ENCODE measurements at places on chromosomes 1 and 21. TPM values are rescaled to one million over a fixed set of nuclear protein-coding genes. Genes with fewer than 3 reads are reported as not detected.
A peak's percentile ranks its signal among the peaks of the same experiment; 100 is the strongest.

DNA sequence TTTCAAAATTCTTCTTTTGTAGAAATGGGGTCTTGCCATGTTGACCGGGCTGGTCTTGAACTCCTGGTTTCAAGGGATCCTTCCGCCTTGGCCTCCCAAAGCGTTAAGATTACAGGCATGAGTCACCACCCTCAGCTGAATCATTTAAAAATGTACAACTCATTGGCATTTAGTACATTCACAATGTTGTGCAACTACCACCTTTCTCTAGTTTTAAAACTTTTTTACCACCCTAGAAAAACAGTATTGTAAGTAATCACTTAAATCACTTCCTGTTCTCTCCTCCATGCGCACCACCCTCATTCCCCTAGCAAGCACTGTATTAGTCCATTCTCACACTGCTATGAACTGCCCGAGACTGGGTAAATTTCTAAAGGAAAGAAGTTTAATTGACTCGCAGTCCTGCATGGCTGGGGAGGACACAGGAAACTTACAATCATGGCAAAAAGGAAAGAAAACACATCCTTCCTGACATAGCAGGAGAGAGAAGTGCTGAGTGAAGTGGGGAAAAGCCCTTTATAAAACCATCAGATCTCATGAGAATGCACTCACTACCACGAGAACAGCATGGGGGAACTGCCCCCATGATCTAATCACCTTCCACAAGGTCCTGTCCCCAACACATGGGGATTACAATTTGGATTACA, 14.4 kb upstream of the THEM5 start:
- no peak for DNase-seq
- no peaks in the 10 kb centered on the region for H3K4me1 ChIP-seq
- H3K4me3 ChIP-seq = no peak overlapping the region
- no peaks in the 10 kb centered on the region for H3K27me3 ChIP-seq
- no peaks in the 10 kb centered on the region for H3K36me3 ChIP-seq
- H3K27ac ChIP-seq = no peak overlapping the region

DNA sequence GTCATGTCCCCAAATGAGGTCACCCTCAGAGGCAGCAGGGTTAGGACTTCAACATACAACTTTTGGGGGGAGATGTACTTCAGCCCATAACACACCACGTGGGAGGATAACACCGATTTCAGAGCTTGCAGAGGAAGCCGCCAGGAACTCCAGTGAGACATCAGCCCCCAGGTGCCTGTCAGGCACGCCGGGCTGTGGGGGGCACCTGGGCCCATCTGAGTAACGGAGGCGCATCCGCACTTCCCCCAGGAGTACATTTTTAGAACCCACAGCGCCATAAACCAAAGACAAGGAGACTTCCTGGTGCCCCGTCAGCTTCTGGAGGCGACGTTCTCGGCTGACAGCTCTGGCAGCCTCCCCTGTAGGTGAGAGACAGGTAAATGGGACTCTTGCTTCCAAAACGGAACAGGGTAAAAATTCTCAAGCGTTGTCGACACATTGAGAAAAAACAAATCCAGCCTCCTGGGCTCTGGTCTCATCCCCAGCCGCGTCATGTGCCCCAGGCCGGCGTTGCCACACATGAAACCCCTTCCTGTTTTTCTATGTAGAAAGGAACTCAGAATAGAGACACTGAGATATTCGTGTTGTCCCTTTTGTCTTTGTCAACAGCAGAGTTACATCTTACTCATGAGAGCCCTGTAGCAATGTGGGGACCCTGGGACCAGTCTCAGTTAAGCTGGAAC, 93.3 kb downstream of the PDE9A start:
- no peak overlapping the region for H3K27ac ChIP-seq
- peaks cover 2% of the 10 kb centered on the region for H3K4me1 ChIP-seq
- H3K4me3 ChIP-seq = no peak overlapping the region
- no peaks in the 10 kb centered on the region for H3K36me3 ChIP-seq

GRCh38 chr1:246537887-246538286, 28.2 kb downstream of the TFB2M start:
- no peak overlapping the region for H3K27ac ChIP-seq
- H3K4me3 ChIP-seq = no peak overlapping the region

GRCh38 chr21:36388835-36389234, 3.6 kb downstream of the CHAF1B start:
- H3K27ac ChIP-seq = no peak overlapping the region
- H3K4me3 ChIP-seq = no peak overlapping the region
- H3K27me3 ChIP-seq = no peaks in the 10 kb centered on the region

GRCh38 chr21:46397211-46397905, 61.3 kb upstream of the DIP2A start:
- no peak overlapping the region for H3K27ac ChIP-seq
- DNase-seq = no peak
- peaks cover 26% of the 10 kb centered on the region for H3K36me3 ChIP-seq

- no peaks in the 10 kb centered on the region for H3K27me3 ChIP-seq
- H3K4me3 ChIP-seq = no peak overlapping the region
- H3K4me1 ChIP-seq = no peaks in the 10 kb centered on the region
- H3K36me3 ChIP-seq = no peaks in the 10 kb centered on the region
- DNase-seq = no peak
Observed at GRCh38 chr1:228512781-228513198, 25.6 kb downstream of the RNF187 start.

- H3K36me3 ChIP-seq = no peaks in the 10 kb centered on the region
- H3K4me1 ChIP-seq = peaks cover 40% of the 10 kb centered on the region
- peak overlapping the region; percentile 47 for H3K27ac ChIP-seq
- DNase-seq = no peak
Observed at GRCh38 chr1:117846674-117847425, 82.6 kb downstream of the GDAP2 start.

- no peaks in the 10 kb centered on the region for H3K27me3 ChIP-seq
- no peak for DNase-seq
- peaks cover 6% of the 10 kb centered on the region for H3K36me3 ChIP-seq
- H3K27ac ChIP-seq = peak overlapping the region; percentile 96
- peak overlapping the region; percentile 70 for H3K4me3 ChIP-seq
- H3K4me1 ChIP-seq = peaks cover 28% of the 10 kb centered on the region
Observed at GRCh38 chr1:16146279-16147155, 9.4 kb downstream of the EPHA2 start.

GRCh38 chr1:211633524-211633846, 41.9 kb downstream of the NEK2 start:
- no peak overlapping the region for H3K27ac ChIP-seq
- H3K27me3 ChIP-seq = no peaks in the 10 kb centered on the region
- DNase-seq = no peak
- no peaks in the 10 kb centered on the region for H3K36me3 ChIP-seq

DNA sequence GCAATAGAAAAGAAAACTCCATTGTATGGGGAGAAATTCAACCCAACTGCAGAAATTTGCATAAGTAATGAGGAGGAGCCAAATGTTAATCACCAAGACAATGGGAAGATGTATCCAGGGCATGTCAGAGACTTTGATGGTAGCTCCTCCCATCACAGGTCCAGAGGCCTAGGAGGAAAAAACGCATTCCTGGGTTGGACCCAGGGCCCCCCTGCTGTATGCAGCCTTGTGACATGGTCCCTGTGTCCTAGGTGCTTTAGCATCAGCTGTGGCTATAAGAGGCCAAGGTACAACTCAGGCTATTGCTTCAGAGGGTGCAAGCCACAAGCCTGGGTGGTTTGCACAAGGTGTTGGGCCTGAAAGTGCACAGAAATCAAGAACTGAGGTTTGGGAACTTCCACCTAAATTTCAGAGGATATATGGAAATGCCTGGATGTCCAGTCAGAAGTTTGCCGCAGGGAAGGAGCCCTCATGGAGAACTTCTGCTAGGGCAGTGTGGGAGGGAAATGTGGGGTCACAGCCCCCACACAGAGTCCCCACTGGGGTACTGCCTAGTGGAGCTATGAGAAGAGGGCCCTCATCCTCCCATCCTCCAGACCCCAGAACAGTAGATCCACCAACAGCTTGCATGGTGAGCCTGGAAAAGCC, 162.3 kb downstream of the TGFB2 start:
- H3K4me1 ChIP-seq = no peaks in the 10 kb centered on the region
- no peak overlapping the region for H3K4me3 ChIP-seq
- H3K36me3 ChIP-seq = no peaks in the 10 kb centered on the region
- H3K27ac ChIP-seq = no peak overlapping the region
- DNase-seq = no peak
- no peaks in the 10 kb centered on the region for H3K27me3 ChIP-seq

DNA sequence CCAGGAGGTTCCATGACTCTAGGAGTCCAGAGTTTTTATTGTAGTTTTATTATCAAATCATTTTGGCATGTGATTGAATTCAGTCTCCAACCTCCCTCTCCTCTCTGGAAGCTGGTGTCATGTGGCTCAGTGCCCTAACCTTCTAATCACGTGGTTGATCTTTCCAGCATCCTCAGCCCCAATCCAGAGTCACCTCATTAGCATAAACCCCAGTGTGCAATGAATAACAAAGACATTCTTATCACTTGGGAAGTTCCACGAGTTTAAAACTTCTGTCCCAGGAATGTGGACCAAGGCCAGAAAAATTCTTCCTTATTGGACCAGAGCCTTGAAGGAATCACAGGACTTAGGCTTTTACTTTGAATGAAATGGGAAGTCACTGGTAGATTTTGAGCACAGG, 52.2 kb downstream of the KIRREL1 start:
- H3K4me1 ChIP-seq = peaks cover 75% of the 10 kb centered on the region
- H3K27me3 ChIP-seq = no peaks in the 10 kb centered on the region
- no peak for DNase-seq
- H3K36me3 ChIP-seq = no peaks in the 10 kb centered on the region
- H3K4me3 ChIP-seq = no peak overlapping the region

DNA sequence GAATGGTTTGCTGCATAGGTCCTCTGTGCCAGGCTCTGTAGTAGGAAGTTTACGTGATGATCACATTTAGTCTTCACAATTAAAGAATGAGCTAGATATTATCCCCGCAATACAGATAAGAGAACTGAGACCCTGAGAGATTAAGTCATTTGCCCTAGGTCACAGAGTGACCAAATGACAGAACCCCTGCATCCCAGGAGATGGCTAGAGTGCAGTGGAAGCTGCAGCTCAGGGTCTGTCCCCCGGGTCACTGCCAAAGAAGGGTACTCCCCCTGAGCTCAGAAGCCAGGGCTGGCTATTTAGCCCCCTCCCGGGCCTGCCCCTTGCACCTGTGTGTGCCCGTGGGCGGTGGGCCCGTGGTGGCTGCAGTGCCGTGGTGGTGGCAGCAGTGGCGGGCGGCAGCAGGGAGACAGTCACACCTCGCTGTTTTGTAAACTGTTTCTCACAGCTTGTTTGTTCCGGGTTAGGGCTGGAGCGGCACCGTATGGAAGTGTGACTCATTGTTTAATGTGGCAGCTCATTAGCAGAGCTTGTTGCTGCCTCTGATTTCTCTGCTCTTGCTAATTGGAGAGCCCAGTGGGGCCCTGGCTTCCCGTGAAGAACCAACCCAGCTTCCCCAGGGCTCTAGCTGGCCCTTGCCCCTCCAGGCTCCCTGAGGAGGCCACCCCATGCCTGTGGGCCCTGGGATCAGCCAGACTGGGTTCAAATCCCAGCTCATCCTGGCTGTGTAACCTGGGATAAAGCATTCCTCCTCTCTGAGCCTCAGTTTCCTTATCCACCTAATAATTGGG, 19.3 kb upstream of the FOXO6 start:
- no peak overlapping the region for H3K27ac ChIP-seq
- no peaks in the 10 kb centered on the region for H3K4me1 ChIP-seq
- H3K27me3 ChIP-seq = no peaks in the 10 kb centered on the region
- no peak for DNase-seq

DNA sequence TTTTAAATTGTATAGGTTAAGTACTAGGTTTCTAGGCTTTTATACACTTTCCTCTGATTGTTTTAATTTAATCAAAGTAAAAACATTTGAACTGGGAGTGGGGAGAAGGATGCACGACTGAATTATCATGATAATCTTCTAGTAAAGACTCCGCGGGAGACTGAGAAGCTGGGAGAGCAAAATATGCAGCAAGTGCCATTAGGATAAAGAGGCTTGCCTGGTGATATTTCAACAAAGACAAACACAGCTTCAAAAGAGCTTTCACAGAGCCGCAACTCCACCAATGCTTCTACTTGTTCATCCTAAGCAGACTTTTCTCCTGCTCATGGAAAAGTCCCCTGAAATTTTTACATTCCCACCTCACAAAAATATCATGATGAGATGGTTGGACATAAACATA, 239.0 kb upstream of the PTBP2 start:
- H3K36me3 ChIP-seq = no peaks in the 10 kb centered on the region
- no peak for DNase-seq
- H3K27ac ChIP-seq = peak overlapping the region; percentile 23
- peak overlapping the region; percentile 44 for H3K4me3 ChIP-seq
- no peaks in the 10 kb centered on the region for H3K27me3 ChIP-seq

DNA sequence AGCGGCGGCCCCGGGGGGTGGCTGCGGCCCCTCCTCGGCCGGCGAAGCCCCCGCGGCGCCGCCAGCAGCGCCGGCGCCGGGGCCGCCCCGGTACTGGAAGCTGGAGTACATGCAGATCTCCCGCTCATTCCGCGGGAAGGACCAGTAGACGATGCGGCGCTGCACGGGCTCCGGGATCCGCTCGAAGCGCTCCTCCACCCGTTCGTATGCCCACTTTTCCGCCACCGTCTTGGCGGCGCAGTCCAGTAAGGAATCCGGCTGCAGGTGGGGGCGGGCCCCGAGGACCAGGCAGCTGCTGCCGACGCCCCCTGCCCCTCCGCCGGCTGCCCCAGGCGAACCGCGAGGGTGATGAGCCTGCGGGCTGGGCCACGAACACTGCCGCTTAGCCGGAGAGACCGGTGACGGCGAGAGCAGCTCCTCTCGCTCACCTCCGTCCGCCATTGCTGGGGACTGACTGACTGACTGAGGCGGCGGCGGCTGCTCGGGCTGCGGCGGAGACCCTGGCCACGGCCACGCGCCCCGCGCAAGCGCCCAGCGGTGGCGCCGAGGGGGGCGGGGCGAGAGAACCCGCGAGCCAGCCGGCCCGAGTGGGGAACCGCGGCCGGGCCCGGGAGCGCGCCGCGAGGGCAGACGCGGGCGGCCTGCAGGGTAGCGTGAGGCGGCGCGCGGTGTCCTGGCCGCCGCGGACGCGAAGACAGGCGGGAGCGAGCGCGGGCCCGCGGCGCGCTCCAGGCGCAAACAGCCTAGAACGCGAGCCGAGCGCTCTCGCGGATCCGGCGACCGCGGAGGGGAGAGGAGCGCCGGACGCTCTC, at the start of gene ZSWIM5:
Gene ZSWIM5, minus strand, starts transcription at position 696 of the 812 bp plus-strand sequence. Its CDS starts 255 bp downstream, at position 441.
- peak within 1 kb of the TSS; percentile 71 for H3K27ac ChIP-seq
- H3K4me1 ChIP-seq = no peaks in the 10 kb centered on the region
- no peaks in the 10 kb centered on the region for H3K27me3 ChIP-seq
- no peaks in the 10 kb centered on the region for H3K36me3 ChIP-seq
- DNase-seq = no peak

GRCh38 chr1:107919953-107920352, 45.0 kb downstream of the VAV3 start:
- no peak for DNase-seq
- no peaks in the 10 kb centered on the region for H3K27me3 ChIP-seq
- H3K4me3 ChIP-seq = no peak overlapping the region
- H3K36me3 ChIP-seq = no peaks in the 10 kb centered on the region

- H3K4me1 ChIP-seq = peaks cover 8% of the 10 kb centered on the region
- no peak overlapping the region for H3K27ac ChIP-seq
- H3K27me3 ChIP-seq = no peaks in the 10 kb centered on the region
- DNase-seq = no peak
- peak overlapping the region; percentile 70 for H3K4me3 ChIP-seq
Observed at GRCh38 chr1:7070389-7071029, 285.3 kb downstream of the CAMTA1 start.

GRCh38 chr1:193417403-193417802, 231.0 kb upstream of the B3GALT2 start:
- H3K27ac ChIP-seq = no peak overlapping the region
- no peak overlapping the region for H3K4me3 ChIP-seq
- H3K27me3 ChIP-seq = no peaks in the 10 kb centered on the region
- H3K36me3 ChIP-seq = no peaks in the 10 kb centered on the region
- no peaks in the 10 kb centered on the region for H3K4me1 ChIP-seq

CFAP141 gene
- not detected for total RNA-seq

OR14C36 gene
- not detected for total RNA-seq

GORAB gene
- 25.1 TPM for total RNA-seq

CELSR2 gene
- 4.0 TPM for total RNA-seq

S100A12 gene
- total RNA-seq = not detected

ZSWIM5 gene
- total RNA-seq = 3.5 TPM

LCE2C gene
- 1.8 TPM for total RNA-seq

FCER1A gene
- 2.8 TPM for total RNA-seq
